ENCODE measurements at places on chromosomes 4 and X.

GRCh38 chrX:85964744-85965143, 82.6 kb downstream of the CHM start:
- DNase-seq, result no peak

DNA sequence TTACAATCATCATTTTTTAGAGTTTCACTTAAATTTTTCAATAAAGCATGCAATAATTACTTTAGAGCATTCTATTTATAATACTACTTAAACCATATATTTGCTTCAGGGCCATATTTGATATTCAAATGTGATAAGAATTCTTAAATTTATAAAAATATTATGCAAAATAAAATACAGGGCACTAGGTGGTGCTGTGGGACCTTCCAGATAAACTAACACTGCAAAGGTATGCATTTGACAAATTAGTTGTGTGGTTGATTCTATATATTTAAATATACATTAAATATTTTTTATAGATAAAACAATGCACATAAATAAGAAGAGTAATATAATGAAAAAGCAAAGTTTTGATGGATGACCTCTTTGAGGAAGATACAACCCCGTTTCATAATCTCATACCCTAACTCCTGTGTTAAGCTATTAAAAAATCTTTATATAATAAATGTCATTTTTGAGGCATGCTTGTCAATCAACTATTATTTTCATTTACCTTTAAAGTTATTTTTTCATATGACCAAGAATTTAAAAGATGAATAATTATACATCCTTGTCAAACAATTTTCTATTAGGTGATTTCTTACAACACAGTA, 128.4 kb downstream of the REELD1 start:
- DNase-seq, result no peak

DNA sequence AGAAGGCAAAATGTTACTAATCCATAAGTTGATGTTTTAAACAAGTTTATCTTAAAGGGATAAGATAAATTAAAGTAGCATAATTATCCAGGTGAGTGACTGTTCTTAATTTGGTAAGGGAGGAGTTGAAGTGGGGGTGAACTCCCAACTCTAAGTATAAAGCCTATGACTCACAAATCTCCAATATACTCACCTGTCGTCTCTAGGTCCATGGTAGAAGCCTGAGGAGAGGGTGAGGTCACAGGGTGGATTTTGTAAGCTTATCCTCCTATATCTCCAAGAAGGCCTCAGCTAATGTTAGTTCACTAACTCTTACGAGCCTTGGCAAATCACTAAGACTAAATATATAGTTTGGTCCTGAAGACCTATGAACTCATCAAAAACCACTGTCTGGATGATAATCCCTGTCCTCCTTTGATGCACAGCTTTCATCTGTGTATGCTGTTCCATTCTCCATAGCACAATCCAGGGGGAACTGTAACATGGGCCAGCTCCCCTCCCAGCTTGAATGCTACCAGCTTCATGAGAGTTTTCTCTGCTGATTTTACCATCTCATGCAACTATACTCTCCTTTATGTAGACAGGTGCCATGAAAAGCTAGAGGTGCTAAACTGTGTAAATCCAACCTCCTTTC, 158.7 kb downstream of the BTC start:
- no peak for DNase-seq

DNA sequence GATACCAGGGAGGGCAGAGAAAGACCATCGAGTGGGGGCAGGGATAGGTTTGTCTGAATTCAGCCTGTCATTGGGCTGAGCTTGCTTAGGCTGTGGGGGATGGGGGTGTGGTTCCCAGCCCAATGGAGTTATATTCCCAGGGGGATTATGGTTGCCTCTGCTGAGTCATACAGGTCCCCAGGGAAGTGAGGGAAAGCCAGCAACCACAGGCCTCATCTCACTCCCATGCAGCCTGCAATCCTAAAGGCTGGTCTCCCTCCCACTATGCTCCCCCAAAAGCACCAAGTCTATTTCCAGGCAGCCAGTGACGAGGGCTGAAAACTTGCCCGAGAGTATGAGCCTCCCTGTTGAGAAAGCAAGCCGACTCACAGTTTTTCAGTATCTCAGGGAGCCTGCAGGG, 39.3 kb downstream of the AFM start:
- no peak for DNase-seq

DNA sequence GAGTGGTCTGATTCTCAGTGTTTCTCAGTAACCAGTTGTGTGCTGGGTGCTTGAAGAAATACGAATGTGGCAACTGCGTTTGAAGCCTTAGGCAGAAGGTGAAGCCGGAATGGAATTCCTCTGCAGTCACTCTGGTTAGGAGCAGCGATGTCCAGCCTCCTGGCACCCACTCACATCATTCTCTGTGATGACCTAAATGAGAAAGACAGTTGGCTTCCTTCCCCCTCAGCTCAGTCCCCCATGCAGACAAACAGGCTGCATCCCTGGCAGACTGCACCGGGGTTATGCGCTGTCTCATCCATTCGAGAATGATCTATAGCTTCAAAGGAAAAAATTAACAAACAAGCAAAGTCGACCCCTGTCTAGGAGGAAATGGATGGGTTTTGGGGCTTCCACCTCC, 170.1 kb upstream of the SCML1 start:
- DNase-seq, result no peak

GRCh38 chrX:96224279-96224678, 460.4 kb upstream of the DIAPH2 start:
- DNase-seq, result no peak

DNA sequence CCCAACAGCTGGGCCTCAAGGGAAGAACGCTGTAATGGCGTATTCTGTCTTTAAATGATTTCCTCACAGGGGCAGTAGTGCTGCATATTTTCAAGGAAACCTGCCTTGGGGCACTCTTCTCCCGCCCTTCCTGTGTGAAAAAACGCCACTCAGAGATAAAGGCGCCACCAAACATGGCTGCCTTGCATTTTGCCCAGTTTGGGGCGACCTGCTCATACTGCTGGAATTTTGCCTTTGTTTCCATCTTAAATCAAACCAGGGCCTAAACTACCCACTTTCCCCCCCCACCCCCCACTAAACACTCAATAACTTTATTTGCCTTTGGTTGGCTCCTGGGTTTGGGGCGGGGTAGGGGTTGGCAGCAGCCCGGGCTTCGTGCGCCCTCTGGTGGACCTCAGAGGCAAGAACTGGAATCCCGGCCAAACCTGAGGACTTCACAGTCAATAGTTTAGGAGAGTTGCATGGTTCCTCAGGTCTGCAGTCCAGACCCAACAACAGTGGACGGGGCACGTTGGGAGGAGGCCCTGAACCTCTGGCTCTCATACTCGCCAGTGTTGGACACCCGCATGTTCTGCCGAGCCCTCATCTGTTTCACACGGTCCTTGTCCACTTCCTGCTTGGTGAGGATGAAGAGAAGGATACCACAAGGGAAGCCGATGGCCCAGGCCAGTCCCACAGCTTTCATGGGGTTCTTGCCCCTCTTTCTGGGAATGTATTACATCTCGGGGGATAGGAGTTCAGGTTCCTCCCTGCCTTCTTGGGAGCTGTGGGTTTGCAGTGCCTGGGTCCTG, 220.1 kb upstream of the STK26 start:
- DNase-seq, result no peak

DNA sequence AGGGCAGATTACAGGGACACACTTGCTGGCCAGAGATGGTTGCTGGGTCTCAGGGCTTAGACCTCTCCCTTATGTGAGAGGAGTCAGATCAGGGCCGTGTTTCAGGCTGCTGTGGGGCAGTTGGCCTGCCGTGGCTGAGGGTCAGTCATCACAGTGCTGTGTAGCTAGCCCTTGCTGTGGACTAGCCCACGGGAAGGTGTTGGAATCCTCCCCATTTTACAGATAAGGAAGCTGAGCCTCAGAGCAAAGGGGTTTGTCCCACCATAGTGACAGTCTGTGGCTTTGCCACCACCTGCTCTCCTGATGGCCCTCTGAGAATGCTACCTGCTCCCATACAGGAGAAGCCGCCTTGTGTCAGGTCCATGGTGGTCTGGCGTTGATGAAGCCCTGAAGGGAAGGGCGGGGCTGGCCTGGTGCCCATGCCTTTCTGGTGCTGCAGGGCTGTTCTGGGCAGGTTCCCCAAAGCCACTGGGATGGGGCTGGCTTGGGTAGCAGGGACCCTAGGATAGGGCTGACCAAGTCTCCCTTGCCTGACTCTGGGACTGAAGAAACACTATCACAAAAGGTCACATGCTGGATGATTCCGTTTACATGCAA, 2.4 kb upstream of the FAM53A start:
- no peak for DNase-seq

DNA sequence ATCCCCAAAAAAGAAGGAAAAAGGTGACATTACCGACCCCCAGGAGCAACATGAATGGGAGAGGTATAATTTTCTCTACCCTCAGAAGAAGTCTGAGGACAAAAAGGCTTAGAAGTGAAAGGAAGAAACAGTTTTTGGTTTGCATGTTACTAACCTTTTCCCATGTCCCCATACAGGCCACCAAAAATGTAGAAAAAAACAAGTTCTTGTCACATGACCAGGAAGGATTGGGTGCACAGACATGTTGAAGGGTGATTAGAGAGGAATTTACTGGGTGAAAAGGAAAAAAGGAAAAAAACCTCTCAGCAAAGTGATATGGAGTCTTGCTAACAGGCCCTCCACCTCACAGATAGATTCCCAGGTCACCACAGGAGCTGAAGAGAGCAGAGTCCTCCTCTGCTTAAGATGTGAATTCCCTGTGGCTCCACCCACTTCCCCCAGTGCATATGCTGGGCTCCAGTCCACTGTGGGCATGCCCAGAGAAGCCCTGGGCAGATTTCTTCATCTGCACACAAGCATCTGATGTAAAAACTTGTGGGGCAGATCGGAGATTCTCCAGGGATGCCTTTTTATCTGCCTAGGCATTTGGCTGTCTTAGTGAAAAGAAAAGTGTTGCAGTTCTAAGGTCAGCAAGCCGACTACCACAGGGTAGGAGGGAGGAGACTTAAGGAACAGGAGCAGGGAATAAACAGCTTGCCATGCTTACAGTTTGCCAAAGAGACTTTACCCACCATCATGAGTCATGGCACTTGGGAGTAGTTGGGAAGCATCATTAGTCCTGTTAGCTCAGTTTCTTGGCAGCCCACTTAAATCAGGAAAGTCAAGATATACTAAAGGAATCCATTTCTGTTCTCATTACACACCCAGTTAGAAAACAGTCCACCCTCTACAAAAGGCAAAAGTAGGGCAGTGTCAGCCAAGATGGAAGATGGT, 25.0 kb upstream of the PASD1 start:
- DNase-seq, result no peak

DNA sequence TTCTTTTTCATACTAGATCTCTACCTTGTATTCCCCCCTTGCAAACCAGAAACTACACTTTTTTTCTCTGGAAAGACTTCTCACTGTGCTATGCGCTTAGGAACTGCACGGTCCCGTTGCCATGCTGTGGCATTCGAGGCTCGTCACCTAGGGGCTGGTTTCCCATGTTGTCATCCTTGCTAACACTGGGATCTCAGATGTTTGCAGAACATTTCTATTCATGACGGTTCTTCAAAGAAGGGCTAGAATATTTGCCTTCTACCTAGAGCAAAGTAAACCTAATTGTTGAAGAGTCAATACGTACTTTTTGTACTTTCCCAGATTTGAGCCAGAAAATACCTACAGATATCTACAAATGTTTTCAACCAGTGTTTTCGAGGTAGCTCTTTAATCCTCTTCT, 41.0 kb downstream of the RS1 start:
- DNase-seq, result no peak

GRCh38 chr4:12165616-12166015, 736.9 kb upstream of the HS3ST1 start:
- DNase-seq, result no peak

DNA sequence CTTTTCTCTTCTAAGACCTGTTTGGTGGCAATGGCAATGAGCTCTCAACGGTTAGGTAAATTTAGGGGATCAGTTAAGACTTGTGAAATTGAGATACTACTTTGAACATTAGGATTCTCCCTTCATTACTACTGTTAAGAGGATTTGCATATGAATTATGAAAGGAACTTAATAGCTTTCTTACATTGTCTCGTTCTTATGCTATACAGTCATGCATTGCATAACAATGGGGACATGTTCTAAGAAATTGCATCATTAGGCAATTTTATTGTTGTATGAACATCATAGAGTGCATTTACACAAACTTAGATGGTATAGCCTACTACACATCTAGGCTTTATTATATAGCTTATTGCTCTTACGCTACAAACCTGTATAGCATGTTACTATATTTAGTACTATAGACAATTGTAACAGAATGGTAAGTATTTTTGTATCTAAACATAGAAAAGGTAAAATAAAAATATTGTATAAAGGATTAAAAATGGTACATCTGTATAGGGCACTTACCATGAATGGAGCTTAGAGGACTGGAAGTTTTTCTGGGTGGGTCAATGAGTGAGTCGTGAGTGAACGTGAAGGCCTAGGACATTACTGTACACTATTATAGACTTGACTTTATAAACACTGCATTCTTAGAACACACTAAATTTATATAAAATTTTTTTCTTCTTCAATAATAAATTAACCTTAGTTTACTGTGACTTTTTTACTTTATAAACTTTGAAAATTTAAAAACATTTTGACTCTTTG, 62.5 kb downstream of the PAQR3 start:
- no peak for DNase-seq

- DNase-seq, result no peak
Observed at GRCh38 chr4:70277121-70277520, 34.7 kb downstream of the CSN3 start.

DNA sequence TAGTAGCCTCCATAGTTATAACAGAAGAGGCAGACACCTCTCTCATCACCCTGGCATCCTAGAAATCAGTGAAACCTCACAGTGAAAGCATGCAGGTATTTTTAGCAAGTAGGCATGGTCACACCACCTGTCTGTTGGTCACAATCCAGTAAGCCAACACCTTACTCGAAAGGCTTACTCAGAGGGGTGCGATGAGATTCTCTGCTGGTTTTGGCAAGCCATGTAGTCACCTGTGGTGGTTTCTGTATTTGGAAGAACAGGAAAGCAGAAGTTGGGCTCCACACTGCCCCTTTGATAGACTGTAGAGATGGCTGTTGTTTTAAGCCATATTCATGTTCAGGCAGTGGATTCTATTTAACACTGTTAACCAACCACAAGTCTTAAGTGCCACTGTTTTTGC, 134.7 kb downstream of the DCLK2 start:
- no peak for DNase-seq

- DNase-seq, result no peak
Observed at GRCh38 chrX:2445662-2446623, 54.8 kb downstream of the DHRSX start.

- no peak for DNase-seq
Observed at GRCh38 chr4:64940698-64941097, 531.4 kb upstream of the TECRL start.

GRCh38 chr4:5732158-5732557, 21.2 kb downstream of the EVC start:
- no peak for DNase-seq
